Stimulated activated CD4-positive, alpha-beta T cell treated with anti-CD3 and anti-CD28 coated beads, TNF-alpha, amount 100 ng/mL, for 1 hour (primary cell): ENCODE measurements at places on chromosomes 3 and 15.

DNA sequence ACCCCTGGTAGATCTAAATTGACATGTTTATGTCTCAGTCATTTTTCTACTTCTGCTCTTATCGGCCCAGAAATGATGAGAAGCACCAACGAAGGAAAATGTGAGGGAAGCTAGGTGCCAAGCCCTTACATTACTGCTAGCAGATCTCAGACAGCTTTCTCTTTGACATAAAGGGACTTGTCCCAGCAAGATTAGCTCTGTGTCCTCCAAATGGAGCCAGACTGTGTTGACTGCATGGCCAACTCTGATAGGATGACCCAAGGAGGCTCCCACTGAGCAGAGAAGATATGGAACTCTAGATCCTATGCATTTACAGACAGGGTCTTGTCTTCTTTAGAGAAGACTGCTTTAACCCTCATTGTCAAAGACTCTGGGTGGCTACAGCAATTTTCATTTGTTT is 2.8 kb upstream of the MCTP2 start:
- DNase-seq: no peak

DNA sequence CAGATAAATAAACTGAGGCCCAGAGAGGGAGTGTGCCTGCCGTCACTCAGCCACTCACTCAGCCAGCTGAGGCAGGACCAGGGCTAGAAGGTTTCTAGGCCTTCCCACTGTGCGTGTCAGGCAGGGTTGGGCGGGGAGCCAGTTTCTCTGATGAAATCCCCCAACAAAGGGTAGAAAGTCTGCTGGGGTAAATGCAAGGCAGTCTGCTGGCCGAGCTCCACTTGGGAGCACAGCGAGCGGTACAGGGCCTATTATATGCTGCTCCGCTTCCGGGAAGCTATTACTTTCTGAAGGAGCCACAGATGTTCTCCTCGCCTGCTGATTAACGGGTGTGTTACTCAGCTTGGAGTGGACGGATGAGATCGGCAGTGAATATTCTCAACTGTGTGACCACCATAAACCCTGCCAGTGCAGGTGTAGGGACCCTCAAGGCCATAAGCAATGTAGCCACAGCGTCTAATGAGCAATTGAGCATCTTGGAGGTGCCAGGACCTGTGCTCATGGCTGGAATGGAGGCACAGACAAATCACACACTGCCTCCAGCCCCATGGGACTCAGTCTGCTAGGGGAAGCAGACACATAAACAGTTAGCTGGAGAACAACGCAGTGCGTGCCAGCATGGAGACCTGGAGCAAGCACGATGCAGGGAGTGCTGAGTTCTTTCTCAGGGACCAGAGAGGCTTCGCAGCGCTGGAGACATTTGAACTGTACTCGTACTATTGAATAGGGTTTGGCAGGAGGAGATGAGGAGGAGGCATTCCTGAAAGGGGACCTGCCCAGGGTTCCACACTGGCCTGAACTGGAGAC is 42.1 kb downstream of the CORO2B start:
- DNase-seq: no peak

GRCh38 chr3:159765030-159765859 is 223.4 kb upstream of the IL12A start:
- DNase-seq: no peak

DNA sequence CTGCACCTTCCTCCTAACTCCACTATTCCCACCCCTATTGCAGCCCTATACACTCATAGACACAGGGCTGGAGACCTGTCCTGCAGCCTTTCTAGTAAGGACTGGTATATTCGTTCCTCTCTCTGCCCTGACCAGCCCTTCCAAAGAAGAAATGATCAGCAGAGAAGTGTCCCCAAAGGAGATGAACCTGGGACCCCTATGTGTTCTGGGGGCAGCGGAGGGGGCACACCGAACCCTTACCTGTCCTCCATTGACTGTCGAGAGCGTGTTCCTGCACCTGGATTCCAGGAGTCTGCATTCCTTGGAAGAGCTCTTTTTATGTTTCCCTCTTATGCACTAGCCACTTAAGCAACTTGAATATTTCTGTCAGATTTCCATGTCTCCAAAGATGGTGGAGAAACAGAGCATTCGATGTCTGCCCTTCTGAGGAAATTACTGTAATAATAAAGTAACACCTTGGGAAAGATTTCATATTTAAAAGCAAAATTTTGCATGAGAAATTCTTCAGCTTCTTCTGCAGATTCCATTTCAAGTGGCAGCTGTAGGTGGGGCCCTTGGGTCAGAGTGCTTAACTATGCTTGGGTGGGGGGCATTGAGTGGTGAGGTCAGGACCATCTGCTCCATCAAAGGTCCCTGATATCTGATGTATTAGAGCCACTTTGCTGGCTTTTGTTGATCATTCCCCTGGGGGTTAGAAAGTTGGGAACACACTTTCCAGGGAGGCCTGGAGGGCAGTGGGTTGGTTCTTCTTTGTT is 6.3 kb downstream of the EPHB1 start:
- DNase-seq: no peak

DNA sequence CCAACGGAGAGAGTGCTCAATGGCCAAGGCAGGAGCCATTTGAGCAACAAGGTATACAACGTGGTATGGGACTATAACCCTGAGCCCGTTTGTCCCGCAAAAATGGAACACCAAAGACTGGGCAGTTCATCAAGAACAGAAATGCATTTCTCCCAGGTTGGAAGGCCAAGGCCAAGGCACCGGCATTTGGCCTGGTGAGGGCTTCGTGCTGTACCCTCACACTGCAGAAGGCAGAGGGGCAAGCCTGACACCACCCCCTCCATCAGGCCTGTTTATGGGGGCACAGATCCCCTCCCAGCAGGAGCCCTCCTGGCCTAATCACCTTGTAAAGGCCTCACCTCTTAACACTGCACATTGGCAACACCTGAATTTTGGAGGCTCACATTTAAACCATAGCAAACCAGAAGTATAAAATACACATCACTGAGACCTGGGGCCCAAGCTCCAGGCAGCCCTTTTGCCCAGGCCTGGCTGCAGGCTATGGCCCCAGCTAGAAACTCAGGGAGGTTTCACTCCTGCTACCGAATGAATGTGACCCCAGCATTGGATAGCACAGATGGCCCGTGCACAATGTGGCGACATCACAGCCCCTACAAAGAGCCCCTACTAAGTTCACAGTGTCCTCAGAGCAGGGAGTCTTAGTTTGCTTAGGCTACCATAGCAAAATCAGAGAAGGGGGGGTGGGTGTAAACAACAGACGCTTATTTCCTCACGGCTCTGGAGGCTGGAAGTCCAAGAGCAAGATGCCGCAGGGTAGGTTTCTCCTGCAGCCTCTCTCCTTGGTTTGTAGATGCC is 47.1 kb downstream of the KLF15 start:
- no peak for DNase-seq

GRCh38 chr3:184777566-184778356 is 34.2 kb upstream of the VPS8 start:
- DNase-seq: peak; percentile 60

GRCh38 chr15:95142531-95142930 is 911.2 kb downstream of the MCTP2 start:
- DNase-seq: no peak
